Activated naive CD4-positive, alpha-beta T cell treated with anti-CD3 and anti-CD28 coated beads, Interleukin-2, amount 10 ng/mL, durations not matched to agents 7 days and 5 days (primary cell): ENCODE measurements at places on chromosomes 2 and 18.

DNA sequence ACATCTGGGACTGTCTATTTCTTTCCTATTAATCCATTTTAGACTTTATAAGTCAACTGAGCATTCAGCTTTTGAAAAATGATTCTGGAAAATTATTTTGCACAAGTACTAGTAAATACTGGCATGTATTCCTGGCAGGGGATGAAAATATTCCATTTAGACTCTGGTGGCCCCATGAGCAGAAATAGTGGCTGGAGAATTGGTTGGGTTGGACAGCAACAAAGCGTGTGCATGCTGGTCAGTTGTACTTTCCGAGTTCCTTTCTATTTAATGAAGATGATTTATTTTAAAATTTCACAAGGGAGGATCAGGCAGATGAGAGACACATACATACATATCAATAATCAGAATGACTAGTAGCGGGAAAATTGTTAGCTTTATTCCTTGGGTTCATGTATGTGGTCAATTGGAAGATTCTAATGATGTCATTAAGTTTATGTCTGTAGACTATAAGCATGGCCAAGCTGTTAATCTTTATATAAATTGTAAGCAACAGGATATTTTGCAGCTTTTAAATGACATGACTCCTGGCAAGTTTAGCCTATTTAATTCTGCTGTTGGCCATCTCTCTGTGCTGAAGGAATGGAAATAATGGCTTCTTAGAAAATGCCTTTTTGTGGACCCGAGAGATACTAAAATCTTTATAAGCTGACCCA lies 541.6 kb downstream of the SLC4A3 start:
- DNase-seq: no peak

GRCh38 chr18:42228581-42228980 lies 273.5 kb downstream of the PIK3C3 start:
- no peak for DNase-seq

GRCh38 chr2:55228226-55228563 lies 3.9 kb downstream of the CLHC1 start:
- no peak for DNase-seq

DNA sequence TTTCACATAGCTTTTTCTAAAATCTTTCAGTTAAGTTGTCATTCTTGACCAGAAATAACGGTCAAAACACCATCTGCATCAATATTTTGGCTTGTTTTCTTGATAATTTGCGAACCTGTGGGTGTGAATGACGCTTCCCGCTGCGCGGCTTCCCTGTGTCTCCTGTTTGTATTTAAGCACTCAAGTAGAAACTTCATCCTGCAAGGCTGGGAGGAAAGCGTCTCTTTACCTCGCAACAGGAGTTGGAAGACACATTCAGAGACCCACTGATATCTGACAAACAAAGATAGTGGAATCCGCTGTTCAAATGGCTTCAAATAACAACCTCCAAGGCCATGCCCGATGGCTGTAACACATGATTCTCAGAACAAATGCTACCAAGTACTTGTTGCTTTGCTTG lies 704.9 kb downstream of the DCDC2C start:
- DNase-seq: no peak

GRCh38 chr2:178718283-178718682 lies 88.9 kb downstream of the TTN start:
- no peak for DNase-seq

GRCh38 chr2:105409717-105410116 lies 10.9 kb upstream of the FHL2 start:
- DNase-seq: no peak

DNA sequence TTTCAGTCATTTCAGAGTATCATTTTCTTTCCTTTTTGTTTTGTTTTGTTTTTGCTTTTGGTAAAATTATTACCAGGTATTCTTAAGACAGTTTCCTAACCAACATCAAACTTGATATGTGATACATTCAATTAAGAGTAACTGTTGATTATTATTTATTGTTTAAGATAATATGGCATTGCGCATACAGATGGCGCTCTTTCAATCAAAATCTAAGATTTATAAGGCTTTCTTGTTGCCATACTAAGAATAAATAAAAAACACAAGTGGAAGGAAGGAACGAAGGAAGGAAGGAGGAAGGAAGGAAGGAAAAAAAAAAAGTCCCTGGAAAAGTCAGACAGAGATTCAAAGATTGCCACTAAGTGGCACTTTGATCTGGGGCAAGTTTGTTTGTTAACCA lies 1308.7 kb upstream of the FAM98A start:
- no peak for DNase-seq

GRCh38 chr2:161138429-161138828 lies 21.8 kb upstream of the TANK start:
- peak; percentile 25 for DNase-seq

DNA sequence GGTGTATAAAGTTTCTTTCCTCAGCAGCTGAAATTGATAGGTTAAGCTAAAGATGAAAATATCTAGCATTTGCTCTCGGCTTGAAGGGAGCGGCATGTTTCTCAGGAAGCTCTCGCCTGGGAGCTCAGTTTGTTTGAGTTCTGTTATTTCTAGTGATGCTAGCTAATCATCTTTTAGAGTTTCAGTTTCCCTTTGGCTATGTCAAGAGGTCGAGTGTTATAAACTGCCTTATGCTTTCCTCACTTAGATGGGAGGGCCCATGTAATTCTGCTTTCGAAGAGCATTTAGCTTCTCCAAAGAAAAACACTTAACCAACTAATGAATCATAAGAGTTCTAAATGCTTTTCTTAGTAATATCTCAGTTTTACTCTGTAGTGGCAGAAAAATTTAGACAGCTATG lies 33.6 kb downstream of the PLCL1 start:
- peak; percentile 46 for DNase-seq

GRCh38 chr2:217703999-217704398 lies 298.8 kb downstream of the TNS1 start:
- DNase-seq: no peak

DNA sequence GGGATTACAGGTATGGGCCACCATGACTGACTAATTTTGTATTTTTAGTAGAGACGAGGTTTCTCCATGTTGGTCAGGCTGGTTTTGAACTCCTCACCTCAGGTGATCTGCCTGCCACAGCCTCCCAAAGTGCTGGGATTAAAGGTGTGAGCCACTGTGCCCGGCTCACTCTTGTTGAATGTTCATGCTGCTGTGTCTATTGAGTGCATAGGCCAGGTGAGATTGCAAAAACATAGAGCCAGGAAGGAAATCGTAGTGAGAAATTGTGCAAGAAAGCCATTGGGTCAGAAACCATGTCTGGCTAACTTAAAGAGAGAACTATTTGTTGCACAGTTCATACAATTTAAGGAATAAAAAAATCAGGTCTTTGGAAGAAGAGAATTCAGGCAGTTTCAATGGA lies 45.5 kb upstream of the FZD5 start:
- DNase-seq: no peak

- DNase-seq: no peak
Observed at GRCh38 chr2:4354164-4354563, 650.8 kb downstream of the DCDC2C start.

DNA sequence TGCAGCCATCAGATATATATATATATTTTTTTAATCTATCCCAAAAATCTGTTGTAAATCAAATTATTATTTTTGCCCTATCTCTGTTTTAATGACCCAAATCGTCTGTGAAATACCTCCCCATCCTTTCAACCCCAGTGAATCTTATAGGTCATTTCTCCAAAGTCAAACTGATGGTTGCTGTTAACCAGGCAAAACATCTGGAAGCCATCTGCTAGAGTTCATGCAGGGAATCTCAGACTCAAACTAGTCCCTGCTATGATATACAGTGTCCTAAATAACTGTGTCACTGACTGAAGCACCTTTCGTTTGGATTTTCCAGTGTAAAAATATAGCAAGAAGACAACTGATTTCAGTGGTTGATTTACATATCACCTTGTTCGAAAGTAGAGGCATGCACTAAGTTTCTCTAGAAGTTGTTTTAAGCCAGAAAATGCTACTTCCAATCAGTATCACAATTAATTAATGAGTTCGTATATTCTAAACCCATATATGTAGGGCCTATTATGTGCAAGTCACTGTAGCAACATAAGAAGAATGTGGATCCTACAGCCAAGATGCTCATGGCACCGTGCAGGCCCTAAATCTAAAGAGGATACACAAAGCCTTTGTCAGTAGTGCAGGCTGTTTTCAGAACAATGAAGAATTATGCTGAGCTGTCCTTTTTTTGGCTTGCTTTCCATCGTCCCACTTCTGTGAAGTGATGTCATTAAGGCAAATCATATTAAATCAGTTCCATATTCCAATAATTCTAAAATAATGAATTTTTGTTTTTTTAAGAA lies 566.0 kb downstream of the STK39 start:
- no peak for DNase-seq

GRCh38 chr2:12416600-12416999 lies 300.1 kb upstream of the TRIB2 start:
- peak; percentile 81 for DNase-seq

DNA sequence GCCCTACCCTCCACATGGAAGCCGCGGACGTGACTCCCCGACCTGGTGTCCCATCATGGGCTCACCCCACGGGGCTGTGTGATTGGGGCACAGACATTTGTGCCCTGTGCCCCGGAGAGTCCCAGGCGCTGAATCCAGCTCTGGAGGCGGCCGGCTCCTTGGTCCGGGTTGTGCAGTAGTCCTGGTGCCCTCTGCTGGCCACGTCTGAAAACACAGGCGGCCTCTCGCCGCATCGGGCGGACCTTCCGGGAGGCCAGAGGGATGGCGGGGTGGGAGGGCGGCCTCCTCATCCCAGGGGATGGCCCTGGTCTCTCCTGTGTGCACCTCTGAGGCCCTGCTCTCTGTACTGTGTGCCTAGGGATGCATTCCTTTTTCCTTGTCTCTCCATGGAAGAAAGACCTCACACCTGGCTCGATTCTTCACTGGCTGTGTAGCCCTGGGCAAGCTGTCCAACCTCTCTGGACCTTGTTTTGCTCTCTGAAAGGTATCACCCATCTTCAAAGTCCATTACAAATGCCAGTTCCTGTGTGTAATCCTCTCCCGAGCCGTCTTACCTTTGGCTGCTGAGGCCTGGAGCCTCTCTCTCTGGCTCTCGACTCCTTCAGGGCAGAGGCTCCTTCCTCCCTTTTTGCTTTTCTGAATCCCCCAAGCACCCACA lies 27.6 kb downstream of the CELF4 start:
- peak; percentile 60 for DNase-seq

DNA sequence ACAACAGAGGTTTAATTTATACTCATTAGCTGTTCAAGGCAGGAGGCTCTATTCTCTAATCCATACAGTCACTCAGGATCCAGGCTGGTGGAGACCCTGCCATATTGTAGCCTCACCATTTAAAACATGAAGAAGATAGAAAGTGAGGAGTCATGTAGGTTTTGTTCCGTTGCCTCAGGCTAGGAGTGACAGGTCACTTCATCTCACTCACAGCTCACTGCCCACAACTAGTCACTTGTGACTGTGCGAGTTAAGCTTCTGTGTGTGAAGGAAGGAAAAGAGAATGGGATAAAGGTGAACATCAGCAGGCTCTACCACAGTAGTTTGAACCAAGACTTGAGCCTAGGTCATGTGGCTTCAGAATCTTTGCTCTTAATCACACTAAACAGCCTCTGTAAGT lies 9.0 kb upstream of the IGFBP2 start:
- no peak for DNase-seq

- no peak for DNase-seq
Observed at GRCh38 chr2:224666951-224667553, 49.1 kb downstream of the CCDC195 start.

GRCh38 chr18:41820784-41821183 lies 134.2 kb upstream of the PIK3C3 start:
- DNase-seq: no peak

GRCh38 chr2:77519888-77520506 lies 2.2 kb downstream of the LRRTM4 start:
- no peak for DNase-seq

- DNase-seq: no peak
Observed at GRCh38 chr2:171952748-171953147, 30.5 kb downstream of the HAT1 start.

- peak; percentile 87 for DNase-seq
Observed at GRCh38 chr2:190648289-190649034, 421 bp upstream of the NAB1 start.

DNA sequence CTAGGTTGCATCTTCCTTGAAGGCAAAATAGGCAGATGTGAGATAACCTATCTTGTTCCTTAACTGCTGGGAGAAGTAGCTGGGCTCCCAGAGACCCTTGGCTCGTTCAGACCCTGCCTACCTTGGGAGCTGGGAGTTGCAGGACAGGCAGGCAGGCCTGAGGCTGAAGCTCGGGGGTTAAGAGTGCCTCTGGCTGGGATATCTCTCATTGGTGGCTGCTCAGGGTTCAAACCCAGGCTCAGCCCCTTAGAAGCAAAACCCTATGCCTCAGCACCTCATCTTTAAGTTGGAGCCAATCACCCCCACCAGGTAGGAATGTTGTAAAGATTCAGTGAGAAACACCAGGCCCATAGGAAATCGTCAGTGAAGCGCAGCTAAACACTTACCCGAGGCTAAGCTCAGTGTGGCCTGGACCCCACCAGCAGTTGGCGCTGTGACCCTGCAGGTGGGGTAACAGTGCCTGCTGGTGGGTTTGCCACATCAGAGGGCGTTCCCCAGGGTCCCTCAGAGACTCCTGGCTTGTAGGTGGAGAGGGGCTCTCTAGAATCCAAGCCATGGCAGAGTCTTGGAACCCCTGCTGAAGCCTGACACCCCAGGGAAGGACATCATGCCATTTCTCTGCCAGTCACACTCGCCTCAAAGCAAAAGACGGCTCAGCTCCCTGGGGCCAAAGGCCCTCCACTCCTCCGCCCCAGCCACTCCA lies 54.6 kb upstream of the GPR17 start:
- DNase-seq: peak; percentile 79

- DNase-seq: no peak
Observed at GRCh38 chr18:10002280-10002679, 88.5 kb downstream of the VAPA start.

DNA sequence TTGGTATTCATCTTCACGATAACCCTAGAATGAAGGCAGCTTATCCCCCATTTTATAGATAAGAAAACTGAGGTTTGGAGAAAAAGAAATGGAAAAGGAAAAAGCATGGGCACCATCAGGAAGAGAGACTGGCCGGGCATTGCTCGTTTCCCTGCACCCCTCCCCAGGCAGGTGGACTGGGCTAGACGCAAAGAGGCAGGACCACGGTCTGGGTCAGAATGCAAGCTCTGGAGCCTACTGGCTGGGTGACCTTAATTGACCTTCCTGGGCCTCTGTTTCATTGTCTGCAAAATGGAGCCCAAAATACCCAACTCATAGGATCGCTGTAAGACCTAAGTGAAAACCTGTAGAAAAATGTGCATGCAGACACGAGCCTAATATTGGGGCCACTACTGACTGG lies 135.3 kb upstream of the GLI2 start:
- no peak for DNase-seq

GRCh38 chr18:3286159-3286558 lies 24.2 kb downstream of the MYL12B start:
- no peak for DNase-seq

- no peak for DNase-seq
Observed at GRCh38 chr2:48885841-48886240, 130.3 kb upstream of the LHCGR start.

DNA sequence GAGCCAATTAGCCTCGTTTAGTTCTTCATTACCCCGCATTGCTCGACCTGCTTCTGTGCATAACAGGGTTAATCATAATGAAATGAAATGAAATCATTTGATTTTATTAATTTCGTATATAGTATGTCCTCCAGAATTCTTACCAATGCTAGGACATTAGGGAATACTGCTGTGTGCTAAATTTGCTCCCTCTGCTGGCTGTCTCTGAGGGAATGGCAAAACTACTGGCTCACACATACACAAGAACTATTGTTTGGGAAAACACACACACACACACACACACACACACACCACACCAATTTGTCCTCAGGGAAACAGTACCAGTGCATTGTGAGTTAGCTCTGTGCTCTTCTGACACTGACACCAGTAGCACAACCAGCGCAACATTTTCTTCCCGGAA lies 273.3 kb upstream of the TCF4 start:
- DNase-seq: no peak

- DNase-seq: no peak
Observed at GRCh38 chr18:74902147-74902455, 304.4 kb downstream of the ZNF407 start.
